ENCODE measurements at places on chromosomes 4 and X.
A peak's percentile ranks its signal among the peaks of the same experiment; 100 is the strongest.

DNA sequence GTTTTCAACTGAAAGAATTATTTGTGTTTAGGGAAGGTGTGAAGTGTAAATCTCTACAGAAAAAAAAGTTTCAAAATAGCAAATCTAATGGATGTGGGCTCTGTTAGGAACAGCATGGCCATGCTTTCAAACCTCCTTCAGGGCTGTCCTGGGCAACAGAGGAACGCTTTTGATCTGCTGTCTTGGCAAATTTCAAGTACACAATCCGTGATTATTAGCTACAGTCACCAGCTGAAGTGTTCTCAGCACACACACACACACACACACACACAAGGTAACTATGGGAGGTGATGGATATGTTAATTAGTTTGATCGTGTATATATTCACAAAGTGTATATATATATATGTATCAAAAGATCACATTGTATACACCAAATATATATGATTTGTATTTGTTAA is 40.5 kb upstream of the HELT start:
- no peak for DNase-seq

GRCh38 chr4:54556587-54556986 is 101.2 kb upstream of the KIT start:
- no peak for DNase-seq

DNA sequence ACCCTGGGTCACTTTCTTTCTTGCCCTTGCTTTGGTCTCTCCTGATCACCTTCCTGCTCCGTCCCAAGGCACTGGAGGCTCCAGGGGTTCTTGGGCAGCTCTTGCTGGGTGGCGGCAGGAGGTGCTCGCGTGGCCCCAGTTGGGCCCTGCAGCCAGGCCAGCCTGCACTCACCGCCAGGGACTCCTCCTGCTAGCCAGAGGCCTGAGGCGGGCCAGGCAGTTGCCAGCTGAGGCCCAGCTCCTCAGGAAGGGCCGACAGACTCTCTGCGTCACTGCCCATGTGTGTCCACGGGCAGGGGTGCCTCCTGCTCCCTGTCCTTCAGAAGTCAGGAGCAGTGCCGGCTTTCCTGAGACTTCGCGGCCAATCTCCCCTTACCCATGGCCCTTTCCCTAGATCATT is 9.3 kb downstream of the SUV39H1 start:
- no peak for DNase-seq

- DNase-seq, result no peak
Measured at GRCh38 chrX:46904626-46905025, 7.6 kb upstream of the JADE3 start.

GRCh38 chrX:115948018-115948923 is 222.3 kb upstream of the AGTR2 start:
- no peak for DNase-seq

GRCh38 chr4:86831262-86832130 is 17.7 kb downstream of the SLC10A6 start:
- DNase-seq, result no peak

DNA sequence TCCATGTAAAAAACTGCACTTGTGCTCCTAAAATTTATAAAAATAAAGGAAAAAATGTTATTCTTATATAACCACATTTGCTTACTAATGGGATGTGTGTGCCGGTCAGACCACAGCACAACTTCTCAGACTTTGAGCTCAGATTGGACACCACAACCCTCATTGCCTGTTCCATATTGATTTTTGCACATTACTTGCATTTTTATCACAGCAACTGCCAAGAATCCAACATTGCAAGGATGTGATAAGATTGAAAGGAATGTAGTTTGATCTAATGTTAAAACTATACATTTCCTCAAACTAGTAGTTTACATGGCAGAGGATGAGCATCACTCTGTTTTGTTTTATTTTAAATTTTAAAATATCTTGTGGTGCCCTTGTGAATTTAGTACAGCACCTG is 227.8 kb downstream of the KDR start:
- DNase-seq, result no peak

- no peak for DNase-seq
Measured at GRCh38 chr4:112377171-112377570, 80.0 kb downstream of the ALPK1 start.

- no peak for DNase-seq
Measured at GRCh38 chr4:141926406-141926805, 290.0 kb downstream of the IL15 start.

DNA sequence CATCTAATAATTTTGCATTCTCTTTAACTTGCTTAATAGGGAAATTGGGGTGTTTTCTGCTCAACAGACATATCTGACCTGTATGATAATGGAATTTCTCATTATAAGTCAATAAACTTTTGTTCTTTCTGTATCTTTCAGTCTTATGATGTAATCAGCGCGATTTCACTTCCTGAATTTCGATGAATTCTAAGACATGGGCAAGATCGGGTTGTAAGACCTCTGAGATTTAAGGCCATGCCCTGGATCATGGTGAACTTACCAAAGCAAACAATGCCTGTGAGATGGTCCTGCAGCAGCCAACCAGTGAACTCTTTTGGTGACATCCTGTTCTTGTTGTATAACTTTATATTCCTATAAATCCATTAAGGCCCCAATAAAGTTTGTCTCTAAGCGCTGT is 88.1 kb downstream of the NBDY start:
- no peak for DNase-seq

DNA sequence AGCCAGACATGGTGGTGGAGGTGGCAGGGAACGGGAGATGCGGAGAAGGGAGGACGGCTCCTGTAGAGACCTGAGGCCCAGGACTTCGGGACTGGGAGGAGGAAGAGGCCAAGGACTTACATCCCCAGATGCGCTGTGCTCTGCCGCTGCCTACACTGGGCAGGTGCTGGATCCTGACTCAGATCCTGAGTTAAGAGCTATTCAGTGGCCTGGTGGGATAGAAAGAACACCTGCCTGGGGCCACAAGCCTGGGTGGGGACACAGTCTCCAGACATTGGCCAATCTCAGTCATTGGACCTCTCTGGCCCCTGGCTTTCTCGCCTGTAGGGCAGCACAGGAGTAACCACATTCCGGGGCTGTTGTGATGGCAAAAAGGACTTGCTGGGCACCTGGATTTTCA is 10.9 kb upstream of the MSX1 start:
- no peak for DNase-seq

DNA sequence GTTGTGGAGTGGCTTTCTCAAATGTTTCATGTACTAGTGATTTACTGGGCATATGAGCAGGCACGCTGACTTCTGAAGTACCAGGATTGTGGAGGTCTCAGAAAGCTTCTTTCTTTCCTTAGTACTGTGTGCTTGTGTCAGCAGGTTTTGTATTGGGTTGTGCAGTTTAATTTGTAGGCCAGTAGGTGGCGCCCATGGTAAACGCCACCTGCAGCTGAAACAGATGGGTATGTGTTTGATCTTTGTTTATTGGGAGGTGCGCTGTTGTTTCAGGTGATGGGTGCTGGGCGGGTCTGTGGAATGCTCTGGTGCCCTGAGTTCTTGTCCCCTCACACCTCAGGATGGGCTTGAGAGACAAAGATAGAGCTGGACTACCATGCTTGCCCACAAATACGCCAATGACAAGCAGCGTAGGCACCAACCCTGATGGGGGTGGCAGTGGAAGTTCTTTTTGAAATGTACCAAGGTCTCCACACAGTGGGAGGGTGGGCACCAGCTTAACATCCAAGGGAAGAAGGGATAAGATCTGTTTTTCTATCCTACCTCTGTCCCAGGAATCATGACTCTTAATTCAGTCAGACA is 141.5 kb downstream of the RPS6KA6 start:
- no peak for DNase-seq

GRCh38 chr4:74919783-74920182 is 13.1 kb upstream of the PARM1 start:
- no peak for DNase-seq

DNA sequence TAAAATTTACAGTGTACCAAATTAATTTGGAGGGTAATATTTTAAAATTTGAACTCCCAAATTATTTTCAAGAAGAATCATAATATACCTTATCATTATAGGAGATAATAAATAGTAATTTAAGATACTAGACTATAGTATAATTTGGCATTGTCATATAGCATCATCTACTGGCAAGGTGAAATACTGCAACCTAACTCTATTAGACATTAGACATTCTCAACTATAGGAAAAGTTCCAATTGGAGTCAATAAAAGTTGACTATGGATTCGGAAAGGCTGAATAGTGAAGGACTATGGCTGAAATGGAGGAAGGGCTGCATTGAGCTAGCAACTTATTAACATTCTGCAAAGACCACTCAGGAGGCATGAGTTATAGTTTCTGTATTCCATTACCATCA is 113.0 kb downstream of the PRDM5 start:
- DNase-seq, result no peak

DNA sequence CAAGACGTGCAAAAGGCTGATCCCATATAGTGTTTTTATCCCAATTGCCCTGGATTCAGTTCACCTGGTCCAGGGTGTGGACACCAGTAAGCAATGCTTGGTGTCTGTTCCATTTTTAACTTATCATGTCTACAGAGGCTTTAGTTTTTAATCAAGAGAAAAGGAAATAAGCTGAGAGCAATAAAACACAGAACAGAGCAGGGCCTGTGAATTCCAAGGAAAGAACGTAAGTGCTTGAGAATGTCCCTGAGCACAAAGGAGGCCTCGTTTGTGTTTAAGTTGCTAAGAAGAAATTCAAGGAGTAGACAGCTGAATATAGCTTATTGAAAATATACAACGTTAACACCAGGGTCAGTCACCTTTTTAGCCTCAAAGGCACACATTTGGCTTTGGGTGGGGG is 191.3 kb downstream of the GPC3 start:
- DNase-seq, result no peak

DNA sequence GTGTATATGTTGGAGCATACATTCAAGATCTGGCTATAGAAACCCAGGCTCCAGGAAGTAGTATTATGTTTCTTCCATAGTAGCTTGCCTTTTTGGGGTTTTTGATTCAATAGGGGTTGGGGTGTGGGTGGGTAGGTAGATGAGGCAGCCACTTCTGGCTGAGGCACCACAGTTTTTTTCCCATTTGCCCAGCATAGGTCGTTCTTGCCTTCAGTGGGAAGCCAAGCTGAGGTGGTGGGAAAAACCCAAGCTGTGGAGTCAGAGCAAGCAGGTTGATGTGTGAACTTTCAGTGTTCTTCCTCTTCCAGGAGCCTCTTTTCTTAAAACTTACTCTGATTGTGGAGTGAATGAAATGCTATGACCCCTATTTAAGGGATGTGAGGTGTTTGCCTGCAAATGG is 67.0 kb upstream of the RPS6KA3 start:
- no peak for DNase-seq

DNA sequence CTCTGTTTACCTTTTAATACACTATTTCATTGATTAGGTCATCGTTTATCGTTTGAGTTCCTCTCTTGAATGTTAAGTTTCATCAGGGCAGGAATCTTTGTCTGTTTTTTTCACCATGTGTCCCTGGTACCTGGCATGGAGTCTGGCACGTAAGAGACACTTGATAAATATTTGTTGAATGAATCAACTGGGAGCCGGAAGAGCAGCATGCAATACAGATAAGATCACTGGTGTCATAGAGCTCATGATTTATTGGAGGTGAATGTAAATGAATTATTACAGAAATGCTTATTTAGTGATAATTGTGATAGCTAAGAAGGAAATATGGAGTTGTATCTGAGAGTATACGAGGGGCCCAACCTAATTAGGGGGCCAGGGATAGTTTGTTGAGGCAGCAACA is 62.8 kb downstream of the UCHL1 start:
- no peak for DNase-seq

GRCh38 chr4:145781351-145781750 is 101.4 kb downstream of the C4orf51 start:
- no peak for DNase-seq

DNA sequence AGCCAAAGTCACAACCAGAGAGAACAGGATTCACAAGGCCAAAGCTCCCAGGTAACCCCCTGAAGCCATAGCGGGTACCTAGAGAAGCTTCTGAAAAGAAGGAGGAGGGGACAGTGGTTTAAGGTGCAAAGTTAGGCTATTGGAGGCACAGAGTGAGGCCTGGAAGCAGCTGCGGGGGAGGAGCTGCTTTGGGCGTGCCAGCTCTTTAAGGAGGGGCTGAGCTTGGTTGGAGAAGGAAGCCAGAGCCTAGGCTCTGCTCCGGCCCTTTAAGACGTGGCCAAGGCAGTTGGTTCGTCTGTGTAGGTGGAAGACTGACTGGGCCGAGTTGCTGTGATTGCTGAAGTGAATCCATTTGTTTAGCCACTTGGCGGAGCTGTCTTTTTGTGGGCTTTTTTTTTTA is 1.5 kb downstream of the KLF8 start:
- DNase-seq, result no peak

GRCh38 chr4:12844141-12844540 is 640.0 kb downstream of the RAB28 start:
- no peak for DNase-seq

- no peak for DNase-seq
Measured at GRCh38 chrX:25343060-25343459, 327.3 kb upstream of the ARX start.

DNA sequence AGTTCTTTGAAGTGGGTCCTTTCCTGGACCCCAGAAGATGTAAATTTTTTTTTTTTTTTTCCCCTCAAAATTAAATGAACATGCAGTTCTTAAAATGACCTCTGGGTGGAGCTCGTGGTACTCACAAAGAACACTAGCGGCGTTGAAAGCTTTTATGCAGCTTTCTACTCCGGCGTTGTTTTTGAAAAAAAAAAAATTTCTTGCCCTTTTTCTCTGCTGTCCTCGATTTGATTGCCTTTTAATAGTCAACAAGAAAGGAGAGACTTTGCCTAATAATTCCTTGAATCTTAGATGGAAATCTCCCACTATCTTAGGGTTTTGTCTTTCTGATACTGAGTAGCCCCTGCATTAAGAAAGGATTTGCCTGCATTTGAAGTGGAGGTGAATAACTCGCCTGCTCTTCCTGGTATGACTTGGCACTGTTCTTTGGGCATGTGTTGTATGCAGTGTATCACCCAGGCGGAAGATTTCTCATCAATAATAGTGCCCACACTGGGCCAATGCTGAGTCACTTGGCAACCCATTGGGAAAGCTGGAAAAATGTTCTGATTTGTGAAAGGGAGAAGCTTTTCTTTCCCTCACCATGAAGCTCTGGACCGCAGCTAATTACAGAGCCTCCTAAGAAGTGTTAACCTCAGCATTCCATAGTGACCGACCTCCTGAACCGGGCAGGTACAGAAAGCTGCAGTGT is 104.0 kb downstream of the PHEX start:
- DNase-seq, result no peak

GRCh38 chr4:104494822-104495559 is at the start of gene CXXC4:
CXXC4 (minus strand) TSS chr4:104494894; CDS start chr4:104491802, 3,092 bp downstream.
- peak; percentile 8 for DNase-seq

GRCh38 chrX:129529685-129530281 is 6.5 kb upstream of the SMARCA1 start:
- DNase-seq, result no peak

- DNase-seq, result no peak
Measured at GRCh38 chr4:112818594-112818965, 181.6 kb downstream of the LARP7 start.
